ENCODE measurements at places on chromosomes 1 and 21.

GRCh38 chr1:169108223-169108622 is 1.7 kb downstream of the ATP1B1 start:
- DNase-seq = no peak

GRCh38 chr1:158098256-158098655 is 82.4 kb upstream of the CD1D start:
- no peak for DNase-seq

DNA sequence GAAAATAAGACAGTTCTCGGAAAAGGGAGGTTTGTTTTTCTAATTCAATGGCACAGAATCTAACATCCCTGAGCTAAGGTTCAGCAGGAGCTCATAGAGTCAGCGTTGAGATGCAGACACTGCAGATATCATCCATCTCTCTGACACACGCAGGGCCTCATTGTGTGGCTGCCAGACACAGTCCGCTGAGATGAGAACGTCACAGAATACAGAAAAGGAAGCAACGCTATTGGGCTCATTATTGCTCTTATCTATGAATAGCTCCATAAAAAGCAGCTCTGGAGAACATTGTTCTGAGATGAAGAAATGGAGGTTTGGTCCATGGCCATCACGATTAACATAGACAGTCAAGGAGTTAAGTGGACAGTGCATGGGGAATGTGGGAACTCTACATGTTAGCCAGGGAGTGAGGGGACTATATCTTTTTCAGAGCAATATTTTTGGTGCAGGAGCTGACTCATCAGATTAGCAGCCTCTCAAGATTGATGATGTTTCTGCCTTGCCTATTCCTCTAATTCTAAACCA is 771.6 kb upstream of the CXADR start:
- no peak for DNase-seq

GRCh38 chr1:86231076-86231475 is 74.5 kb upstream of the COL24A1 start:
- DNase-seq = peak; percentile 12

DNA sequence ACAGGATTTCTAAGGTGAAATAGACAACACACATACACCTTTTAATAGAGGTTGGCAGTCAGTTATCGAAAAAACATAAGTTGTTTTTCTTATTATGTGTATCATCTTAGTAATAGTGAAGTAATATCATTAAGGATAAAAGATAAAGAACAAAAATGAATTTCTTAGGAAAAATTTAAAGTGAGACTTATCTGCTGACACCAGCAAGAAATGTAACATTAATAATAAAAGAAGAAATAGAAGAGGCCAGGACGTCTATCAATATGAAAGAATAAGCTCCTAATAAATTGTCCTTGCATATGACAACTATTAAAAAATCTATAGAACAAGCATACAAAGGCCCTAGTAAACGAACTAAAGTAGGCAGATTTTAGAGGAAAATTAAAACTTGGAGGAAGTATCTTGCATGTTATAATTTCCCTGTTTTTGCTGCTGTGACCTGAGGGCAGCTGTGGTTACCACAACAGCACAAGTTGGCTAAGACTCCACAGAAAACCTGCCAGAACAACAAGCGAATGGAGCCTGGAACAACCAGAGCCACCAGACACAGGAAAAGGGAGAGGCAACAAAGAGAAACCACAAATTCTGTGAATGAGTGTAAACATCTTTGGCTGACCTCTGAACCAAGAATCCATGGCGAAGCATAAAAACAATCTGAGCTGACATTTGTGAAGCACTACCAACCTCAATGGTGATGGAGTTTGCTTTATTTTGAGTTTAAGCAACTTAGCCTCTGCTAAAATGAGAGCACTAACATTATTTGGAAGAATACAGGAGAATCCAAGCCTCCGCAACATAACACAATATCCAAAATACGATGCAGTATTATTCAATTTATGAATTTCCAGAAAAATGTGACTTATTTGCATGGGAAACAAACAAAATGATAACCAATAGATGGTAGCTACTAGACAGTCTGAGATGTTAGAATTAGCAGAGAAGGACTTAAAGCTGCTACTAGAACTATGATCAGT is 207.5 kb downstream of the KCNT2 start:
- DNase-seq = peak; percentile 47

- no peak for DNase-seq
Observed at GRCh38 chr1:98179151-98179773, 258.4 kb upstream of the DPYD start.

- DNase-seq = no peak
Observed at GRCh38 chr1:228003461-228004330, 3.1 kb upstream of the WNT3A start.

DNA sequence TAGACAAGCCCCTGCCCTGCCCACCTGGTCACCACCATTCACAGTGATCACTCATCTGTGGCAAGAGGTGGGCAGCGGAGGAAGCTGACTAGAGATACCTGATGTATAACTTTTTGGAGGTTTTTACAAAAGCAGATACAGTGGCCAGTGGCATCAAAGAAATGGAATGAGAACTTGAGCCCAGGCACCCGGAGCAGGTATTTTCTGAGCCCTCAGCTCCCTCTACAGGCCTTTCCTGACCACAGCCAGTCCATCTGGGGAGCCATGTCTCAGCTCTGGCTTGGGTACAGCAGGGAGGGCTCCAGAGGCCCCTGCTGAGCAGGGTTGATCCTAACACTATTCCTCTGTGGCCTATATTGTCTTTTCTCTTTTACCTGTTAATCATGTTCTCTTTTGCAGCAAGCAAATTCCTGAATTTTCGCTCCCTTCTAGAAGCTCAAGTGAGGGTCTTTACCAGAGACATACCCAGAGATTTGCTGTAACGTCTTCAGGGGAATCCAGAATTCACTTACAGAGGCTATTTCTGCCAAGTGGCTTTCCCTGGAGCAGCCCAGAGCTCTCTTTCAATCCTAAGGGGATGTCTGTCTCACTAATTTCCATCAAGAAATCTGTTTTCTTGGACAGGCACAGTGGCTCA is 27.3 kb downstream of the GPR157 start:
- DNase-seq = peak; percentile 69
